ENCODE measurements at places on chromosomes 11 and 22.

DNA sequence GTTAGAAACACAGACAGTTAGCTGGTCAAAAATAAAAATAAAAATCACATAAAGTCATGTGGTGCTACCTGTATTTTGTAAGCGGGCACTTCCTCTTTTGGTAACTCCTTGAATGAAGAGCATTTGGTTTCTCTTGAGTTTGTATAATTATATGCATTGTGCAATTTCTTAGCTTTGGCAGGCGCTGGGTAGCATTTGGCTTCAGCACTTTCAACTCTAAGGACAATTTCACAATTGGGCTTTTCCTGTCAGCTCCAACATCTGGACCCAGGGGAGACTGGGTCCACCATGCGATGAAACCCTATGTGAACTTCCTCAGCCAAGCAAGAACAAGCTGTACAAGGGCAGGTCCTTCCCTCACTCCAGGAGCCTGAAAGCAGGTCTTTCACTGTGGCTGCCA, 169.1 kb downstream of the RRAS2 start:
- DNase-seq, result no peak

DNA sequence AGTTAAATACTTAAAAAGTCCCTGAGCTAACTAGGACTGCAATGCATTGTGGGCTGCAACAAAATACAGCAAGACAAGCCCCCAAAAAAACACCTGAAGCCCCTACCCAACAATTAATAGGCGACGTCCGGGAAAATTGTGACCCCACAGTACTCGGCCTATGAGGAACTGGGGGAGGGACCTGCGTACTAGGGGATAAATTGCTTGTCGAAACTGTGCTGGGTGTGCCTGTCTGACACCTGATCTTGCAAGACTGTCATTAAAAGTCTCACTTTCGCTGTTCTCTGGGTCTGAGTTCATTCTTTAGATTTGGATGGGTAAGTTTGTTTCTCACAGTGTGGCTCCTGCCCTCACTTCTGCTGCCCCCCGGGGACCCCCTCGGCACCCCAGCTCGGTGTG, 15.2 kb downstream of the TANGO2 start:
- no peak for DNase-seq

GRCh38 chr22:23376256-23376655, 195.9 kb downstream of the BCR start:
- no peak for DNase-seq

DNA sequence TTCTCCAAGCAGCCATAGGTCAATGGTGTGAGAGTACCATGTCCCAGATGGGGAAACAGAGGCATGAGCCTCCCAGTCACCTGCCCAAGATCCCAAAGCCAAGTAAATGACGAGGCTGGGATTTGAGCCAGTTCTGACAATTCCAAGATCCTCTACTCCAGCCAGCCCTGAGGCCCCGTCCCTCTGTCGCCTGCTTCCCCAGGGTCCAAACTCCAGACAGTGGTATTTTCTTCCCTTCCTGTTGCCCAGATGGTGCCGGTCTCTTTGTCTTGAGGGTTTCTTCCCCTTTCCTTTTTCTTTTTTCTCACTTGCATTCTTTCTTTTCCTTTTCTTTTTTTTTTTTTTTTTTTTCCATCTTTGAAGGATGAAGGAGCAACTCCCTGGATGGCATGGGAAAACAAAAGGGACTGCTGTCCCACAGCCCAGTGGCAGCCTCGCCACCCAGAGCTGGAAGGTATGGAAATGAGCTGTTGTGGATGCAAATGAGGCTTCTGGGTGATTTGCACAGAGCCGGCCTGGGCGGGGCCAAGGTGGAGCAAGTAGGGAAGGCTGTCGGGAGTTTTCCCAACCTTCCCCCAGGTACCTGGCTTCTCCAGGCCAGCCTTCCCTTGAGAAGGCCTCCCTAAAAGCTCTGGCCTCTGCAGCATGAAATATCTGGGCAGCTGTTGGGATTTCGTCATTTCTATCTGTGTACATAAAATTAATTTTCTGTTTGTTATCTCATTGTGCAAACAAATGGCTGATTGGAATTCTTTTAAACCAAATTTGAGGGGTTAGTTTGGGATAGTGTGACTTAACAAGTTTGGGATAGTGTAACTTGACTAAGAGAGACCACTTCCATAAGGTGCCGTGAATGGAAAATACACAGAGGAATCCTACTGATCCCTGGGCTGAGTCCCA, 146.8 kb downstream of the MN1 start:
- no peak for DNase-seq

GRCh38 chr11:88384669-88385005, 47.1 kb upstream of the CTSC start:
- no peak for DNase-seq

DNA sequence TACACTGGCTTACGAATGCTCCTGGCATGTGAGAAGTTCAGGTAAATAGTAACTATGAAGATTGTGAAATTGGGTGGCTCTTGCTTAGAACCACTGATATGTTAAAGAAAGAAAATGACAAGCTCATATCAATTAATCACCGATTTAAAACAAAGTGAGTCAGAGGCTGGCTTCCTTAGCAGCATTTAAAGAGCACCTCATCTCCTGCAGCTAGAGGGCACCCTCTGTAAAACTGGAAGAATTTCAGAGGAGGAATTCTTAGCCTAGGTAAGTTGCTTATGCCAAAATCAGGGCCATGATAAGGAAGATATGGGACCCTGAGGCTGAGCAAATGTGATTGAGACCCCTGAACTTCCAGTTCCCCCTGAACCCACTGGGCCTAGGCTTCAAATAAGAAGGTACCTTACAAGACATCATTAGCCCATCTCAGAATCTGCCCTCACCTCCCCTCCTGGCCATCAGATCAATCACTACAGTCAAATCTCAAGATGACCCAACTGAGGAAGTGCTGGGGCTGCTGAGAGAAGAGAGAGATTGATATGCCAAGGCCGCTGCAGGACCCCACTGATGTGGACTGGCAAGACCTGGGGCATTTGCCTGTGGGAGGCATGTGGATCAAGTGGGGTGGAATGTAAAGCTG, 8.6 kb upstream of the CD3E start:
- DNase-seq, result peak; percentile 43

GRCh38 chr11:43579171-43579918, 101.2 kb upstream of the HSD17B12 start:
- DNase-seq, result no peak

GRCh38 chr11:45658292-45658991, 7.0 kb downstream of the CHST1 start:
- no peak for DNase-seq

- DNase-seq, result no peak
Observed at GRCh38 chr11:86115542-86116385, 46.9 kb upstream of the PICALM start.

DNA sequence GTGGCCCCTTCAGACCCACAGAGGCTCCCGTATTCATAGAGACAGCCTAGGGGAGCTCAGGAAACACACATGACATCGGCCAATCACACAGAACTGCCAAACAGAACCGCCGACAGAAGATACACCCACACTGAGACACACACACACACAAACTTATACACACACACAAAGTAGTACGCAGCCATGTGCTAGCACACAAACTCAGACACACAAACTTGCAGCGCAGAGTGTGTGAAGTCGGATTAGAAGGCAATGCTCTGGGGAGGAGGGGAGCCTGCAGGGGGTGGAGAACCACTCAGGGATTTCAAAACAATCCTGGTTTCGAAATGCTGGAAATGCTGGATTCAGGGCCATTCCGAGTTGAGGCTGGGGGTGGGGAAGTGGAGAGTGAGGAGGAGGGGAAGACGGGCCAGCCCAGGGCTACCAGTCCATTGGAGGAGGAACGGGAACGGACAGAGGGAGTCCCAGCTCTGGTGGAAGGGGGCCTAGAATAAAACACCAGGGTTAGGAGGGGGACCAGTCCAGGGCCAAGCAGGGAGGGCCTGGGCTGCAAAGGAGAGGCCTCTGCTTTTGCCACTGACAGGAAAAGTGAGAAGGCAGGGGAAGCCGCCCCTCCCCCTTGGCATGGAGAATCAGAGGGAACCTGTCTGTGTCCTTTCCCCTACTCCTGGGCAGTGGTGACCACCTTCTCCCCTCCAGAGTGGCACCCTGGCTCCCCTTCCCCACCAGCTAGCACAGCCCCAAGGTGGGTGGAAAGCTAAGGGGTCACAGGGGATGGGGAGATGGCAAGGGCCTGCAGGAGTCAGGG, 4.4 kb downstream of the BCL9L start:
- no peak for DNase-seq

DNA sequence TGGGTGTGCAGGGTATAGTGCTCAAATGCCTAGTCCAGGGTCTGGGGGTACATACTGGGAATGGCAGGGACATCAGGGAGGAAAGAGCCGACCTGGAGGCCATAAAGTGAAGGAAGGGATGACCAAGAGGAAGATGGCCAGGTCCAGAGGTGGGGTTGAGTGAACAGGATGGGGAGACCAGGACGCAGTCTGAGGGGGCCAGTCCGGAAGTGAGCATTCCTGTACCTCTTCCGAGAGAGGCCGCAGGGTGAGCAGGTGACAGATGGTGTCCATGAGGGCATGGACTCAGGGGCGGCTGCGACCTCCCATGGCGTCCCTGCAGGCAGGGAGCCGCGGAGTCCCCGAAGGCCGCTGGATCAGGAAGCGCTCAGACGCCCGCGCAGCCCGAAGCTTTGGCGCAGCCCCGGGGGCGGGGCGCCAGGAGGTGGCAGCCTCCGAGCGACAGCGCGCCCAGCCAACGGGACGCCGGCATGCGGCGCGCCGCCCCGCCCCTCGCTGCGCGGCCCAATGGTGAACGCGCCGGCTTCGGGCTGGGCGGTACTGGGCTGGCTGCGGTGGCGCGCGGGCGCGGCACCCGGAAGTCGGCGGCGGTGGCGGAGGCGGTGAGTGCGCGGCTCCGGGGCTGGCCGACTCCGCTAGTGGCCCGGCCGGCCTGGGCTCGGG, at the start of gene TANGO2:
Gene TANGO2 (plus strand): TSS at position 578 of the 663 bp plus-strand sequence. CDS start 15,689 bp downstream, outside the sequence.
- peak; percentile 95 for DNase-seq

All from CD4-positive, alpha-beta T cell treated with Interferon alpha-2 for 1 hour (primary cell).